ENCODE measurements at places on chromosomes 3 and 15.

- peak; percentile 22 for DNase-seq
Measured at GRCh38 chr15:78536134-78536533, 4.1 kb upstream of the PSMA4 start.

DNA sequence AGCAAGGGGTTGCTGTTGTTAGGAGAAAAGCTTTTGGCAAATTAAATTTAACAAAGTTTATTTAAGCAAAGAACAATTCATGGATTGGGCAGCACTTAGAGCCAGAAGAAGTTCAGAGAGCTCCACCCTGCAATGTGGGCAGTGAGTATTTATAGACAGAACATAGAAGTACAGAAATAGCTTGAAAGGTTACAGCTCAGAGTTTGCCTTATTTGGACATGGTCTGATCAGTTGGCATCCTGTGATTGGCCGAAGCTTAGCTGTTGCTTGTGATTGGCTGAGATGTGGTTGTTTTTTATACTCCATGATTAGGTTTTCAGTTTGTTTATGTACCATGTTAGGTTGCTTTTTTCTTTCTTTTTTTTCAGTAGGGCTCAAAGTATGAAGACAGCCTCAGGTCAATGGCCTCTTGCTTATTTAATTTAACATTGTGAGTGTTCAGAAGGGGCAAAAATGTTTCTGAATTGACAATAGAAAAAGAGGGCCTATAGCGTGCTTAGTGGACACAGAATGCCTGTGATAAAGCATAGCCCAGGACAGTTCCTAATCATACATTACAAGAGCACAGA lies 293.8 kb downstream of the IGSF11 start:
- DNase-seq = no peak

GRCh38 chr3:105315815-105316214 lies 50.9 kb upstream of the ALCAM start:
- no peak for DNase-seq

DNA sequence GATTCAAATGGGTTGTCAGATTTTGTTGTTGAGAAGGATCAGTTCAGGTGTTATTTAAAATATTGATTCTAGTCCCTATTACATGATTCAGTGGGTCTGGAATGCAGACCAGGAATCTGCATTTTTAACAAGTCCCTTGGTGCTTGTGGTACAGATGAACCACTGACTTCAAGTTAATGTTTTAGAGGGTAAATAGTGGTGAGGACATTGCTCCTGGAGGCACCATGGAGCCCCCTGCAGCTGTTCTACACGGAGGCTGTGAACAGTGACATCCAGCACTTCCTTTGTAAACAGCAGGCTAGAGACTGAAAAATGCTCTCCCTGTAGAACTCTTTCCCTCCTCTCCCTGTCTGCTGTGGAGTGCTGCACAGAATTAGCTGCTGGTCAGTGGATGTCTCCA lies 4.8 kb upstream of the FSIP1 start:
- no peak for DNase-seq

DNA sequence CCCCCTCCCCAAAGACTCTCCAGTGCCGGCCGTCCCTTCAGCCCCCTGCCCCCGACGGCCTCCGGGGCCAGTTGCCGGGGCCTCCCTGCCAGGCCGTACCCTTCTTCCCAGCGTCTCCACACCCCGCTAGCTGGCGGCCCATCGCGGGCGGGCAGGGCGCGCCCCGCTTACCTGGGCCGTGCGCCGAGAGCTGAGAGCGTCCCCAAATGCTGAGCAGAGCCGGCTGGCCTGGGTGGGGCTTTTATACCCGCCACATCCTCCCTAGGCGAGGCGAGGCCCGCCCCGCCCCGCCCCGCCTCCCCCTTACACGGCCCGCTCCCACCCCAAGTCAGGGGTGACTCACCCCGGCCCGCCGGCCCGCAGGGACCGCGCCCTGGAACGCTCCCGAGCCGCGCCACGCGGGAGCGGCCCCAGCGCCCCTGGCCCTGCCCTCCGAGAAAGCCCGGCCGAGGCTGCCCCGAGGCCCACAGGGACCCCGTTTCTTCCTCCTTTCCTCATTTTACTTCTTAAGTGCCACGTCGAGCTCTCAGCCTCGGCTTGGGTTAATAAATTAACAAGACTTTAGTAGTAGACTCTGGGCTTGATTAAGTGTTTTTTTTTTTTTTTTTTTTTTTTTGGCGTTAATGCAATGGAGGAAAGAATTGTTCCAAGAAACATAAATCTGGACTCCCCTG lies at the start of gene ANXA2:
ANXA2 (minus strand) TSS at position 215 of the 674 bp plus-strand sequence. CDS start 11,911 bp downstream, outside the sequence.
- DNase-seq = peak; percentile 90

GRCh38 chr15:76664895-76665294 lies 240.2 kb downstream of the SCAPER start:
- no peak for DNase-seq

- DNase-seq = no peak
Measured at GRCh38 chr3:116253511-116253910, 191.8 kb downstream of the LSAMP start.

DNA sequence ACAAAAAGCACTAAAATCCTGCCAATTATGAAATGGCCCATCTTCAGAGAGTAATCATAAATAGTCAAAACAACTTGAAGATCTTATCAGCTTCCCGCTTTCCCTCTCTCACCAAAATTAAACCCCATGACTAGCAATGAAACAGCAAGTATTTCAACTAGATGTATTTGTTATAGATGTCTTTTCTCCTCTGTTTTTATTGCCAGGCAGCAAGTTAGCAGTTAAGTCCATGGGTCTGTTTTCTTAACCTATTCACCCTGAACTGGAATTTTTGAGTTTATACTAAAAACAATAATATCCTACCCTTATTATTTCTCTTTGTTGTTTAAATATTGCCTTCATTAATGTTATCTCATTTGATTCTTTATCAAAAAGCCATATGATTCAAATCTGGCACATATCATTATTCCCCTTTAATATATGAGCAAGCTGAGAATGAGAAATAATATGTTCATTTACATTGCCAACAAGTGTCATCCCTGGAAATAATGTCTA lies 23.3 kb downstream of the AQP9 start:
- DNase-seq = no peak

- peak; percentile 31 for DNase-seq
Measured at GRCh38 chr15:34889476-34889875, 80.1 kb downstream of the AQR start.

GRCh38 chr3:181921220-181921619 lies 209.5 kb downstream of the SOX2 start:
- DNase-seq = no peak

- no peak for DNase-seq
Measured at GRCh38 chr3:148820361-148821245, 7.0 kb upstream of the CPB1 start.

DNA sequence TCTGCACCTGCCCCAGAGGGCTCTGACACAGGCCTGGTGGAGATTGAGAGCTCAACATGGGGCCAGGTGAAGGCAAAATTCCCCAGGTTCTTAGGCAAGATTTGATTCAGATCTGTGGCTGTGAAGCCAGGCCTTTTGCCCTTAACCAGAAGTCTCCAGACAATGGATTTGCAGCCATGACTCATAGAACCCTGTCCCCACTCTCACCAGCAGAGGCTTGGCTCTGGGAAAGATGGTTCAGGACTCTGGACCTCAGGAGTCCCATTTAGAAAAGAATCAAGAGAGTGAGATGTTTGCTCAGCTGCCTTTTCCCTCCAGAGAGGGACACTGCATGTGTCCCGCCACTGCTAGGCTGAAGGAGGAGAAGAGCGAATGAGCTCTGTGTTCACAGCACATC lies 361.4 kb upstream of the ICE2 start:
- peak; percentile 26 for DNase-seq

DNA sequence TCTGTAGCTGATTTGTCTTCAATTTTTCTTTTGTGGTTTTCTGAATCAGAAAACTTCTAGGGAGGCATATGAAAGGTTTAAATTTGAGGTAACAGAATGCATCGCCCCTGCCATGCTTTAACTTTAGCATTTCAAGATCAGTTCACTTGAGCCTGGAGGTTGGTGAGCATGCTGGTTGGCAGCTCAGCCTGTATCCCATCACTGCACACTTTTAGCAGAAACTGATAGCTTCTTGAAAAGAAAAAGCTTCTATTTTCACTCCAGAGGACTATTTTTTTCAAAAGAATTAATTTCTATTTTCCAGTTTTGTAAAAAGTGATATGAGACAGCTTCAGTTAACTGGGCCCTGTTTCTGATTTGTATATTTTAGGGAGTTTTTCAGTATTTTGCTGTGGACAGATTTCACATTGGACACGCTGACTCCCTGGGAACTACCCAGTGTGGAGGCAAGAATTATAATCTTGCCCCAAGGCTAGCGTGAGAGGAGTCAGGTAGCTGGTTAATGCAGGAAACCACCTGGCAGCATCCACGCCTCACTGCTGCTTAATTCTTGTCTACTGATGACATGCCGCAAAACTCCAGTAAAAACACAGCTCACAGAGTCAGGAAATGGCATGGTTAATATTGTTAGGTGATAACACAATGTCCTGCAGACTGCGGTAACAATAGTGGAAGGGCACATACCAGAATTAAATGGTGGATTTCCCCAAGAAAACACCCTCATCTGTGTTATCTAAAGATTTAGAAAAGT lies 71.4 kb downstream of the DUT start:
- DNase-seq = no peak

DNA sequence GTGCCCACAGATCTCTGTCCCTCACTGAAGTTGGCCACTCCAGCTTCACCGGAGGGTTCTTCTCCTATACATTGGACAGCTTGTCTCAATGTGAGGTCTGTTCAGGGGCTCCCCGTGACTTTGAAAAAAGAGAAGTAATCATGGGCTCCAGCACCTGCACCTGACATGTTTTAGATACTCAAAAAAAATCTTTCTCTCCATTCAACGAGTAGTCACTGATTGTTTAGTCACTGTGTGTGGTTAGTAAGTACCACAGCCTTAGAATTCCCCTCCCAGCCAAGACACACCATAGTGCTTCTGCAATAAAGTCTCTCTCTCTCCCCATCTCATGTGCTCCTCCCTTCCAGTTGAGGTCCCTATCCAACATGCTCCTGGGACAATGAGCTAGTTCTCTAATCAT lies 18.6 kb downstream of the CCR9 start:
- no peak for DNase-seq
